ENCODE measurements at places on chromosomes 12 and 14. TPM values are rescaled to one million over a fixed set of nuclear protein-coding genes. Genes with fewer than 3 reads are reported as not detected.

HEBP1 gene
- 3.4 TPM for total RNA-seq

SLC38A2 gene
- 262 TPM for total RNA-seq

NANOG gene
- under 0.01 TPM for total RNA-seq

CFAP251 gene
- 13.1 TPM for total RNA-seq

CELA1 gene
- not detected for total RNA-seq

TBX5 gene
- not detected for total RNA-seq

DPPA3 gene
- total RNA-seq: not detected

MYL2 gene
- total RNA-seq: not detected

RTN1 gene
- total RNA-seq: 797 TPM

ZDHHC22 gene
- total RNA-seq: 14.7 TPM

PLEKHA5 gene
- total RNA-seq: 141 TPM

KRT75 gene
- not detected for total RNA-seq

TAS2R46 gene
- 14.4 TPM for total RNA-seq

CMTM5 gene
- total RNA-seq: 1.3 TPM

TSPAN9 gene
- 11.0 TPM for total RNA-seq

MGAT4C gene
- total RNA-seq: 77.3 TPM

GLIPR1L1 gene
- total RNA-seq: not detected

ASCL1 gene
- 15.0 TPM for total RNA-seq

VWF gene
- total RNA-seq: 17.5 TPM

ANO2 gene
- 4.4 TPM for total RNA-seq

VRTN gene
- not detected for total RNA-seq

PAPLN gene
- total RNA-seq: 0.63 TPM

ACSM4 gene
- not detected for total RNA-seq
